Activated B cell treated with CpG ODN at 0.5 μM for 24 hours (primary cell): ENCODE measurements at places on chromosomes 7 and 10. TPM values are rescaled to one million over a fixed set of nuclear protein-coding genes. Genes with fewer than 3 reads are reported as not detected.
A peak's percentile ranks its signal among the peaks of the same experiment; 100 is the strongest.

DNA sequence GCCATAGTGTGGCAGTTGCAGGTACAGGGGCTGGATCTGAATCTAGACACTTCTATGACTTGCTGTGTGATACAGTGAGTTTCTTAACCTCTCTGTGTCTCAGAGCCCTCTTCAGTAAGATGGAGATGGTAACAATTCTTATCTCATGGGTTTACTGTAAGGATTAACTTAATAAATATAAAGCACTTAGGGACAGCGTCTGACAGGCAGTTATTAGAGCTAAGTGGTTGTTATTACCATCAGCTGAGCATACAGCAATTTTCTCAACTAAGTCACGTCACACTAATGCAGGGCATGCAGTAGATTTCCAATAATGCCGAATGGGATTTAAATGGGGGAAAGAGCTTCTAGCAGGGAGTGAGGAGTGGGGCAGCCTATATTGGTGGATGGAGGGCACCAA is 162.6 kb downstream of the SH2D4B start:
- no peak for DNase-seq
- peaks cover 5% of the 10 kb centered on the region for H3K27me3 ChIP-seq
- H3K4me3 ChIP-seq = no peak overlapping the region
- H3K4me1 ChIP-seq = no peaks in the 10 kb centered on the region

DNA sequence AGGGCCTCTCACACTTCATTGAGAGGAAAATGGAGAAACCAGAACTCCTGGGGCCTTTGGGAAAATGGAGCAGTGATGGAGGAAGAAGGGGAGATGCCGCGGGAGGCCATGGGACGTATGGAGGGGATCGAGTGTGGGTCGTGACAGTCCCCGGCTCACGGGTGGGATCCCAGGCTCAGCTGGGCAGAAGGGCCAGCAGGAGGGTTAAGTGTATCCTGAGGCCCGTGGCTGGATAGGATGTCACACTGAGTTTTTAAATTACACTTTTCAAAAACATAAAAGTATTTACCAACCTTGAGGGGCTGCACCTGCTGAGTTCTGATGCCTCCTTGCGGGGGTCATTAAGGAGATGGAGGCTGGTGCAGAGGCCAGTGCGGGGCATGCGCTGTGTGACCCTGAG is 28.0 kb upstream of the PSMG3 start:
- DNase-seq = no peak
- H3K4me3 ChIP-seq = no peak overlapping the region
- peaks cover 5% of the 10 kb centered on the region for H3K4me1 ChIP-seq
- no peak overlapping the region for H3K27ac ChIP-seq
- H3K27me3 ChIP-seq = peaks cover 8% of the 10 kb centered on the region

Gene GJD4
- total RNA-seq = not detected in 2 replicates

- H3K4me1 ChIP-seq = peaks cover 20% of the 10 kb centered on the region
- H3K27ac ChIP-seq = no peak overlapping the region
- no peak overlapping the region for H3K4me3 ChIP-seq
- peaks cover 10% of the 10 kb centered on the region for H3K27me3 ChIP-seq
- DNase-seq = no peak
- H3K36me3 ChIP-seq = no peaks in the 10 kb centered on the region
Measured at GRCh38 chr7:101287032-101287431, 34.6 kb downstream of the IFT22 start.

- H3K4me1 ChIP-seq = peaks cover 62% of the 10 kb centered on the region
- peaks cover 1% of the 10 kb centered on the region for H3K36me3 ChIP-seq
- H3K27me3 ChIP-seq = peaks cover 2% of the 10 kb centered on the region
- no peak for DNase-seq
- H3K4me3 ChIP-seq = peak overlapping the region; percentile 60
- H3K27ac ChIP-seq = no peak overlapping the region
Measured at GRCh38 chr7:5237286-5237685, 45.5 kb upstream of the SLC29A4 start.

GRCh38 chr7:64101126-64101942 is 56.1 kb downstream of the ZNF727 start:
- no peaks in the 10 kb centered on the region for H3K36me3 ChIP-seq
- no peak for DNase-seq
- H3K4me3 ChIP-seq = no peak overlapping the region
- H3K27me3 ChIP-seq = no peaks in the 10 kb centered on the region
- no peak overlapping the region for H3K27ac ChIP-seq

DNA sequence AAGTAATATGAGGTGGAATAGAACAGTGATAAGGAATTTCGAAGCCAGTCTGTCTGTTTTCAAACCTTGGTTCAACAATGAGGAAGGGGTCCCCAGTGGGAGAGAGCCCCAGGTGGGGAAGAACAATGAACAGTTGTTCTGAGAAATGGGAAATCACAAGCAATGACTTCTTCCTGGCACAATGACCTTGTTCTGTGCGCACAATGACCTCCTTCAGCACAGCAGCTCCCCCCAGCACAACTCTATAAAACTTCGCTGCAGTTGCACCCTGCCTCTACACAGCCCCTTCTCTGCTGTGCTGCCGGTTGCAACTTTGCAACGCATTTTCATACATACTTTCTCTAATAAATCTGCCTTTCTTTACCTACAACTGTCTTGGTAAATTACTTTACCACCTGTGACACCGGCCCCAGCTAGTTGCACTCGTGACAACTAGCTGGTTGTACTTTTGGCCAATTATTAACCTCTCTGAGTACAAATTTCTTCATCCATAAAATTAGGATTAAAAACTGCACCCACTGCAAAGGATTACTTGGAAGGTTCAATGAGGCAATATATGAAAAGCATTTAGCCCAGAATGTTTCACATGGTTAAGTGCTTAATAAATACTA is 40.5 kb downstream of the ASB4 start:
- H3K27me3 ChIP-seq = peaks cover 5% of the 10 kb centered on the region
- DNase-seq = no peak
- no peak overlapping the region for H3K4me3 ChIP-seq
- H3K4me1 ChIP-seq = peaks cover 3% of the 10 kb centered on the region
- H3K36me3 ChIP-seq = no peaks in the 10 kb centered on the region

DNA sequence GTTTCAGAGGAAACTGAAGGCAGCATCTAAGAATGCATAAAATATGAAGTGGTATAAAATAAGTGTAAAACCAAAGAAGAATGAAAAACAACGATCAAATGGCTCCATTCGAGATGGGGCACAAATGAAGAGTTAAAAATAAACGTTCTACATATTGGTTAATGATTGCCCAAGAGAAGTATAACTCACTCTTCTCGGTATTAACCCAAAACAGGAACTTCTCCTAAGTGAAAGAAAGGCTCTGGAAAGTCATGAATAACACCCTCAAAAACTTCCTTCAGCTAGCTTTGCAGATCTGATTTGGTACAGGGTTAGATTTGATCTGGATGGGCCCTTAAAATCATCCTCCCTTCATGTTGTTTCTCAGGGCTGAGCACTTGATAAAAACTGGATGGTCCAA is 94.3 kb upstream of the ADO start:
- no peak for DNase-seq
- H3K27ac ChIP-seq = no peak overlapping the region
- no peaks in the 10 kb centered on the region for H3K36me3 ChIP-seq
- peaks cover 37% of the 10 kb centered on the region for H3K4me1 ChIP-seq

GRCh38 chr7:66359656-66360211 is 154.6 kb downstream of the TPST1 start:
- no peak overlapping the region for H3K4me3 ChIP-seq
- no peak overlapping the region for H3K27ac ChIP-seq
- peaks cover 9% of the 10 kb centered on the region for H3K36me3 ChIP-seq
- no peak for DNase-seq
- no peaks in the 10 kb centered on the region for H3K27me3 ChIP-seq
- H3K4me1 ChIP-seq = no peaks in the 10 kb centered on the region

- no peak overlapping the region for H3K27ac ChIP-seq
- DNase-seq = no peak
- no peak overlapping the region for H3K4me3 ChIP-seq
- no peaks in the 10 kb centered on the region for H3K27me3 ChIP-seq
Measured at GRCh38 chr7:7793249-7793648, 74.8 kb upstream of the RPA3 start.

GRCh38 chr10:15605740-15606369 is 113.9 kb downstream of the ITGA8 start:
- no peaks in the 10 kb centered on the region for H3K36me3 ChIP-seq
- H3K4me3 ChIP-seq = no peak overlapping the region
- H3K4me1 ChIP-seq = no peaks in the 10 kb centered on the region

DNA sequence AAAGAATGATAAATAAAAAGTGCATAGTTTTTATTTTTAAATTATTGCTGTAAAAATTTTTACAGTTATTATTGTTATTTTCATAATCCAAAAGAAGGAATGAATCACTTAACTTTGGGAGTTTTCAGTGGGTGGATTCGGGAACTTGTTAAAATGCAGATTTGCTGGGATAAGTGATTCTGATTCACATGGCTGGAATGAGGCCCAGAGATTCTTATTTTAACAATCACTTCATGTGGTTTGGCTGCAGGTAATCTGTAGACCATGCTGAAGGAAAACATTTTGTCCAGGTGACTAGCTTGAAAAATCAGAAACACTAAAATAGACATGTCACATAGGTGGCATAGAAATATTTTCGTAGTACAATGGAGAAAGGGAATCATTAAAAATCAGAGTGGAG is 13.9 kb downstream of the CROT start:
- H3K4me1 ChIP-seq = no peaks in the 10 kb centered on the region
- peaks cover 27% of the 10 kb centered on the region for H3K36me3 ChIP-seq
- H3K27ac ChIP-seq = no peak overlapping the region
- DNase-seq = no peak
- H3K27me3 ChIP-seq = no peaks in the 10 kb centered on the region

DNA sequence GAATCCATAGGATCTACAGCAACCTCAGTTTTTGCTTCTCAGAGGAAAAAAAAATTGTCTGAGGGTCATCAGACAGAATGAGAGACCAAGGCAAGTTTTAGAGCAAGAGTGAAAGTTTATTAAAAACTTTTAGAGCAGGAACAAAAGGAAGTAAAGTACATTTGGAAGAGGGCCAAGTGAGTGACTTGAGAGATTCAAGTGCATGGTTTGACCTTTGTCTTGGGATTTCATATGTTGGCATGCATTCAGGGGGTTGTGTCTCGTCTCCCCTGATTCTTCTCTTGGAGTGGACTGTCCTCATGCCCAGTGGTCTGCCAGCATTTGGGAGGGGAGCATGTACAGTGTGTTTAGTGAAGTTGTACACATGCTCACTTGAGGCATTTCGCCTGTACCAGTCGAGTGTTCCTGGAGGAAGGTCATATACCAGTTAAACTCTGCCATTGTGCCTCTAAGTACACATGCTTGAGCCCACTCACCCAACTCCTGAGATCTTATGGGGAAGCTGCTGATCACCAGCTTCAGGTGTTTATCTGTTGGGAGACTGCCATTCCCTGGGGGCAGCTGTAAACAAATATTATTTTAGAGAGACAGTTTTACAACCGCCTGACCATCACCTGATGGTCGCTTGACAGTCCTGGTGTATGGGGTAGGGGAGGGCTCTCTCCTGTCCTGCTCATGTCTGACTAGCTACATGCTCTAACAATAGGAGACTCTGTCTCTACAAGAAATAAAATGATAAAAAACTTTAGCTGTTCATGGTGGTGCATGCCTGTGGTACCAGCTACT is 109.4 kb downstream of the EEPD1 start:
- DNase-seq = no peak
- no peak overlapping the region for H3K27ac ChIP-seq
- no peak overlapping the region for H3K4me3 ChIP-seq
- peaks cover 26% of the 10 kb centered on the region for H3K4me1 ChIP-seq
- no peaks in the 10 kb centered on the region for H3K27me3 ChIP-seq
- no peaks in the 10 kb centered on the region for H3K36me3 ChIP-seq

GRCh38 chr10:31381766-31382316 is 62.8 kb downstream of the ZEB1 start:
- H3K4me3 ChIP-seq = no peak overlapping the region
- no peaks in the 10 kb centered on the region for H3K27me3 ChIP-seq
- H3K36me3 ChIP-seq = no peaks in the 10 kb centered on the region
- peaks cover 25% of the 10 kb centered on the region for H3K4me1 ChIP-seq
- DNase-seq = no peak

DNA sequence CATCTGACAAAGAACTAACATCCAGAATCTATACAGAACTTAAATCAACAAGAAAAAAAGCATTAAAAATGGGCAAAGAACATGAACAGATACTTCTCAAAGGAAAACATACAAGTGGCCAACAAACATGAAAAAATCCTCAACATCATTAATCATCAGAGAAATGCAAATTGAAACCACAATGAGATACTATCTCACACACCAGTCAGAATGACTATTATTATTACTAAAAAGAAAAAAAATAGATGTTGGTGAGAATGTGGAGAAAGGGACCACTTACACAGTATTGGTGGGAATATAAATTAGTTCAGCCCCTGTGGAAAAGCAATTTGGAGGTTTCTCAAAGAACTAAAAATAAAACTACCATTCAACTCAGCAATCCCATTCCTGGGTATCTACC is 89.1 kb upstream of the ADO start:
- H3K4me1 ChIP-seq = peaks cover 4% of the 10 kb centered on the region
- H3K27ac ChIP-seq = no peak overlapping the region

- no peak overlapping the region for H3K27ac ChIP-seq
- peaks cover 9% of the 10 kb centered on the region for H3K4me1 ChIP-seq
- no peak overlapping the region for H3K4me3 ChIP-seq
- no peaks in the 10 kb centered on the region for H3K27me3 ChIP-seq
Measured at GRCh38 chr7:1948301-1948796, 278.3 kb downstream of the ELFN1 start.

GRCh38 chr7:45930967-45931366 is 9.9 kb upstream of the IGFBP3 start:
- peaks cover 17% of the 10 kb centered on the region for H3K27me3 ChIP-seq
- H3K27ac ChIP-seq = no peak overlapping the region
- no peaks in the 10 kb centered on the region for H3K36me3 ChIP-seq
- H3K4me1 ChIP-seq = peaks cover 2% of the 10 kb centered on the region
- DNase-seq = no peak

Gene VPS37D
- total RNA-seq = 0.17 and 0.24 TPM in 2 replicates

DNA sequence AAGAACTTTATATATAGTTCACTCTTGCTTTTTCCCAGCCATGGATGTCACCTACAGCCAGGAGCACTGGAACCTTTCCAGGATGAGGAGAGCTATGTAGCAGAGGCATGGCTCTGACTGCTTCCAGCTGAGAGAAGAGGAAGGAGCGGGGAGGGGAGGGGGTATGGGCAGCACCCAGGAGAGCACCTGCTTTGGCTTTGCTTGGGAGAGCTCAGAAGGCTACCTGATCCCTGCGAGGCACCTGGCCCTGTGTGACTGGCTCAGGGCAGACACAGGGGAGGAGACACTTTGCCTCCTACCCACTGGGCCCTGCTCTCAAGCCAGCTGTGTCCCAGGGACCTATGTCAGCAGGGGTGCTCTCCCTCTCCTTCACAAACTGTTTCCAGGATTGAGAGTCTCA is 67.1 kb downstream of the HK1 start:
- no peaks in the 10 kb centered on the region for H3K27me3 ChIP-seq
- DNase-seq = no peak
- peaks cover 80% of the 10 kb centered on the region for H3K4me1 ChIP-seq
- H3K36me3 ChIP-seq = peaks cover 2% of the 10 kb centered on the region

- no peak overlapping the region for H3K4me3 ChIP-seq
- no peak overlapping the region for H3K27ac ChIP-seq
- H3K4me1 ChIP-seq = peaks cover 2% of the 10 kb centered on the region
- DNase-seq = no peak
- H3K27me3 ChIP-seq = no peaks in the 10 kb centered on the region
- H3K36me3 ChIP-seq = no peaks in the 10 kb centered on the region
Measured at GRCh38 chr10:19930936-19931893, 115.0 kb downstream of the PLXDC2 start.

GRCh38 chr10:78602201-78602932 is 466.4 kb upstream of the ZMIZ1 start:
- DNase-seq = no peak
- H3K27me3 ChIP-seq = peaks cover 12% of the 10 kb centered on the region
- H3K36me3 ChIP-seq = no peaks in the 10 kb centered on the region
- no peak overlapping the region for H3K27ac ChIP-seq
- H3K4me1 ChIP-seq = no peaks in the 10 kb centered on the region

Gene FXYD4
- not detected in 2 replicates for total RNA-seq

Gene SHH
- total RNA-seq = not detected in 2 replicates
